ENCODE measurements at places on chromosomes 11 and 22.

DNA sequence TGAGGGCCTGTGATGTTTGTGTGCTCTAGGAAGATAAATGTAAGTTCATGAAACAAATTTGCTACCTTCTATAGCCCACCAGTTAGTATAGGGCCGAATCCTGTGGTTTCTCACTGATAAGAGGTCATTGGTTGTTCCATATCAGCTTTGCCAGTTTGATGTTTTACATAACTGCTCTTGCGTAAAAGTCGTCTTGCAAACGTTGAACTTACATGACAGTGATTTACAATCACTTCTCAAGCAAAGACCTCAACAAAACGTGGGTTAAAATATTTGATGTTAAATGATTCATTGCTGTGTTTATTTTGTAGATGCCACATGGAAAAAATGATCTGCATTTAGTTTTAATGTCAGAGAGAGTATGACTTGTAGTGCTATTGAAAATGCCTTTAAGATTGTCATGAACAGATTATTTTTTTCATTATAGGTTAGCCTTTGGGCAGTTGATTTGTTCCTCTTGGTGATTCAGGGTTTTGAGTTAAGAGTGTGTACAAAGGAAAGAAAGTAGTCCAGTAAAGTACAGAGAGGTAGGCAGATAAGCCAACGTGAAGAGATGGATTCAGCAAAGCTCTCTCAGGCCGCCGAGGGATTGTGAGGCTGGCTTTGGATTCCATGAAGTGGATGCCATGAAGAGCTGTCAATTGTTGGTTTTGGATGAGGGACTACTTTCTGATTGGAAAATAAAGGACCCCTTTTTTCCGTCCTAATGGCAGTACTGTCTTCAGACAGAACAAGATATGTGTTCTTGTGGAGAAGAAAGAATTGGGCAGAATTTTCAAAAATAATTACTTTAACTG, 2.6 kb downstream of the EWSR1 start:
- DNase-seq: no peak

DNA sequence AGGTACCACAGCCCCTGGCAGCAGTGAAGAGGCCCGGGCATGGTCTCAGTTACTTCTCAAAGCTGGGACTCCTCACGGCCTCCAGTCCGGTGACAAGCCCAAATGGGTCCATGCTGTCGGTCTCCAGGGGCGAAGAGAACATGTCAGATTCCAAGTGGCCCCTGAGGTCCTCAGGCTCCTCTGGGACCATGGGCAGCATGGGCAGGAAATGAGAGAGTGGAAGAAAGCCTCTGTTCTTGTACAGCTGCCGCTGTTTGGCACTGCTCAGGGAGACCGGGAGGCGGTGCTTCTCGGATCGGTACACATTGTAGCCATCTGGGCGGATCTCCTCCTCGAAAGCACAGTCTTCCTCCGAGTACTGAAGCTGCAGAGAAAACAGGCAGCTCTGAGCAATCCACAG, 4.6 kb downstream of the FGF19 start:
- DNase-seq: no peak

GRCh38 chr22:48433647-48434046, 1394.0 kb downstream of the BRD1 start:
- DNase-seq: no peak

GRCh38 chr22:39990686-39991085, 4.1 kb upstream of the FAM83F start:
- DNase-seq: no peak

DNA sequence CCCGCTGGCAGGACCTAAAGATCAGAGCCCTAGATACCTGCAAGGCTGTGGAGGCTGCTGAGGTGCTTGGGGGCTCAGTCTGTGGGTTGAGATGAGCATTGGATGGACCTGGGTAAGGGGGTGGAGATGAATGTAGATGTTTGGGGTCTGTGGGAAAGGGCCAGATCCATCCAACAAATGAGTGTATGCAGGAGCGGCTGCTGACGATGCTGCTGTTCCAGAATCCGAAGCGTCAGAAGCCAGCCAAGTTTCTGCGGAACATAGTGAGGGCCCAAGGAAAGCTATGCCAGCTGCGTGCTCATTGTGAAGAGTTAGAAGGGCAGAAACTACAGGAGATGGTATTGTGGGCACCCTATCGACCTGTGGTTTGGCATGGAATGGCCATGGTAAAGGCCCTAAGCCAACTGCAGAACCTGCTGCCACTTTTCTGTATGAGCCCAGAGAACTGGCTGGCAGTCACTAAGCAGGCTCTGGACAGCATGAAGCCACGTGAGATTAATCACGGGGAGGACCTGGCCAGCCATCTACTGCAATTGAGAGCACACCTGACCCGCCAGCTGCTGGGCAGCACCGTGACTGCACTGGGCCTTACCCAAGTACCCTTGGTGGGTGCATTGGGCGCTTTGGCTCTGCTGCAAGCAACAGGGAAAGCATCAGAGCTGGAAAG, 36.6 kb downstream of the RRP8 start:
- no peak for DNase-seq

DNA sequence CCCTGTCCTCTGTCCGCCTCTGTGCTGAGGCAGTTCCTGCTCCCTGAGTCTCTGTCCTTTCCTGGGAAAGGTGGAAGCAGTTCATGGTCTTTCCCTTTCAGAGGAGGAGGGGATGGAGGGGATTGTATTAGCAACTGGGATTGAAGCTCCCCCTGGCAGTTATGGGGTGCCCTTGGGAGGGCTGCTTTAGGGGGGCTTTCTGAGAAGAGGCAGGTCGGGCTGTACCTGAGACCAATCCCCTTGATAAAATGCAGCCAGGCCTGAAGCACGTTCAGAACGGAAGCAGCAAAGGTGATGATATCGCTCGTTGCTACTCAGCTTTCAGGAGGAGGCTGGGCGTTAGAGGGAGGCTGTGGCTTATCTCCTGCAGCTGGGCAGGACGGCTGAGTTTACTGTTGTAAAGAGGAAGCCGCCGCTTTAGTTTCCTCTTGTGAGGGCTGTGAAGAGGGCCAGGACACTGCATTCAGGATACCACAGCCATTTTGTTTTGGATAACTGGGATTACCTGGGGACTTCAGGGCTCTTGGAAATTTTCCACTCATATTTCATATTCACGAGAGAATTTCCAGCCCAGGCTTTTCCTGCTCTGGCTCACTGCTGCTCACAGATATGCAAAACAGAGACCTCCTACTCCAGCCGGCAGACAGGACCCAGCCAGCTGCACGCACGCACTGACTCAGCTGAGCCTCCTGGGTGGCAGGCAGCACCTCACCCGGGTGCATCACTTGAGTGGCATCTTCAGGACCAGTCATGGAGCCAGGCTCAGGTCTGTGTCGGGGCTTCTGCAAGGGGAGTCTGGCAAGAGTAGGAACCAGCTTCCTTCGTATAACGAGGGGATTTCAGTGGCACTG, 798 bp downstream of the AMPD3 start:
- DNase-seq: peak; percentile 69

DNA sequence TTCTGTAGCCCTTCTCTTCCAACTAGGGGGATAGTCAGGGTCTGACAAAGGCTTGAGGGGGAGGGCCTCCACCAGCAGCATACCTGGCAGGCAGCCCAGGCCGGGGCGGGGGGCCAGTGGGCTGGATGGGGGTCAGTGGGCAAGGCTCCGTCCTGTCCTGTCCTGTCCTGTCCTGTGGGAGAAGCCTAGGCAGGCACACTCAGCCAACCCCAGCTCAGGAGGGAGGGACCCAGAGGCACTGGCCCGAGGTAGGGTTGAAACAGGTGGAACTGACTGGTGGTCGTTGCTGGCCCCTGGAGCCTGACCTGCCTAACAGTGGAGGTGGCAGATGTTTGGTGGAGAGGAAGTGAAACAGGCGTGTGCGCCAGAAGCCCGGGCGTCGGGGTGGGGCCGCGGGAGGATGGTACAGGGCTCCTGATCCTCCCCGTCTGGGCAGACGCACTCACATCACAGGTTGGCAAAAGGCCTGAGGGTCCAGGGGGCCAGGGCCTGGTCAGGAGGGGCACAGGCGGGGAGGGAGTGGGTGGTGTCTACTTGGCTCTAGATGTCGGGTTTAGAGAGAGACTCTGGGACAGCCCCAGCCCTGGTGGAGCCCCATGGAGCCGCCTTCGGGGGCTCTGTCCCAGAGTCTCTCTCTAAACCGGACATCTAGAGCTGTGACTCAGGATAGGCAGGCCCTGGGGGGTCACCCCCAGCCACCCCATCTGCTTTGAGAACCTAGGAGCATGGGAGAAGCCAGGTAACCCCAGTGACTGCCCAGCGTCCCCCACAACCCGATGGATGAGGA, 32.5 kb upstream of the GRAMD4 start:
- peak; percentile 25 for DNase-seq

GRCh38 chr11:48142889-48143288, 73.7 kb upstream of the OR4B1 start:
- no peak for DNase-seq

DNA sequence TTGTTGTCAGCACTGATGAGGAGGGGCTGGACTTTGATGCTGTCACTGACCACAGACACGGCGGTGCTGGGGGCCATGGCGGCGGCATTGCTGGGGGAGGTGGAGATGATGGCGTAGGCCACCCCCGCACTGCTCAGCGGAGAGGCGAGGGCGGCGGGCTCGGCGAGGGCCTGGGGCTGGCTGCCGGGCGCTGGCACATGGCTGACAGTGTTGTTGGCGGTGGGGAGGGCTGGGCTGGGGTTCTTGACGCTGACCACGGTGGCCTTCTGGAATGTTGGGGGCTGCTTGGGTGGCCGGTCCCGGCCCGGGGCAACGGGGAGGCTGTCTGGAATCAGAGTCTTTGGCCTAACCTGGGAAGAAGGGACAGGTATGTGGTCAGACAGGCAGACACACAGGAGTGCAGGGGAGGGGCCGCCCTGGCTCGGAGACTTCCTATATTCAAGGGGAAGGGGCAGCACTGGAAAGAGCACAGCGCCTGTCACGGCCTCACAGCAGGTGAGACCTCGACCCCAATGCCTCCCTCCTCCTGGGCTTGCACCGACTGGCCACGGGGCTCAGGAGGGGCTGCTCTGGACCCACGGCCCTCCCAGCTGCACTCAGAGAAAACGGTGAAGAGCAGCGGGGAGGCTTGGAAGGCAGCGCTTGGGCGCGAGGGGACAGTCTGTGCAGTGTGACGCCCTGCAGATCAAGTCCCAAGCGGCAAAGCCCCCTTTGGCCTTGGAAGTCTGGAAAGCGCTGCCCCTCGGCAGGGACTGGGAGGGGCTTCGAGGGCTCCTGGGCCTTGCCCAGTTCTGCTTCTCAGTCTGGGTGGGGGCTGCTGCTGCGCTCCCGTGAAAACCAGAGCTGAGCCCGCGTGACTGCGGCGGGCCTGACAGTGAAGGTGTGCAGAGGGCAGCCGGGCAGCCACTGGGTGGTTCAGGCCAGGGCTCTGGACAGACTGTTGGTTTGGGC, 93.2 kb downstream of the PHF21B start:
- no peak for DNase-seq

DNA sequence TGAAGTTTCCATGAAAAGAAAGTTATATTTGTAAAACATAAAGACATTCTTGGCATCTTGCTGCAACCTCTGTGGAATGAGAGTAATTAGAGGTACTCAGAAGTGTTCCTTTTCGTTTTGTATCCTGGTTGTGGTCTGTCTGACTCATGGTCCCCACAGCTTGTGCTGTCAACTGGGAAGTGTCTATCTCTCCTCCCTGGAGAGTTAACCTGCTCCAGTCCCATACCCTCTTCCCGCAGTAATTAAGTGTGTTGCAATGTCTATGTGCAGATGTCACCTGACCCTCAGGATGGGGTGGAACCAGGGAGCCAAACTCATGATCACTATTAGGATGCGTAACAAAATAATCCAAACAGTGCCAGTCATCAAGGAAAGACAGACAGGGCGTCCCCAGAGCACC, 23.0 kb upstream of the ZDHHC13 start:
- DNase-seq: no peak

DNA sequence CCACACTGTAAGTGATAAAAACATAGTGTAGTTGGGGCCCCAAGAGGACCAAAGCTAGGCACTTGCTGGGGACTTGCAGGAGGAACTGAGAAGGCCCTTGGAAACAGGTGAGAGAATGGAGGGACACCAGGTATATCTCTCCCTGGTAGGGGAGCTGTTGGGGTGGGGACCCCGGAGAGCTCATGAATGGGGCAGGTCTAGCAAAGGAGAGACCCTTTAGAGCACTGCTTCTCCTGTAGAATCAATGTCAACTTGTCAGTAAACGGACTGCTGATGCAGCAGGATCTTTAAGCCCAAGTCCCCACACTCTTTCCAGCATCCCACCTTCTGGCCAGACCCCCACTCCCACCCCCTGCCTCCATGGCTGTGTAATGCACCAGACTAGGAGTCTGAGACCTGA, 109.6 kb upstream of the THY1 start:
- DNase-seq: no peak

GRCh38 chr11:76263657-76264056, 57.4 kb upstream of the WNT11 start:
- DNase-seq: no peak

- no peak for DNase-seq
Measured at GRCh38 chr11:126263489-126263888, 5.2 kb downstream of the SRPRA start.

DNA sequence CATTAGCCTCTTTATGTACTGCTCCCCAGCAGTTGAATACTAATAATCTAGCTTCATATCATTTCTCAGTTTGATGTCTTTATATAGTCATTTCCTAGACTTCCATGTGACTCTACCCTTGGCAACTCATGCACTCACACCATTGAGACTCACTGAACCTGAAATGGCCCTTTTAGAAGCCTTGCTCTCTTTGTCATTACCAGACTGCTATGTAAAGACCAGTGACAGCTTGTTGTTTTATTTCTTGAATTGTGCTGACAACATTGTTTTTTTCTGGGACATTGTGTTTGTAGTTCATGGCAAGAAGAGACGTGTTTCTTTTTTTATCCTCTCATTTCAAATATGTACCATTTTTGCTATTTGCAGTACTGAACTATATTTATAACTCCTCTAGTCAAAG, 256.5 kb downstream of the CNTN5 start:
- no peak for DNase-seq

DNA sequence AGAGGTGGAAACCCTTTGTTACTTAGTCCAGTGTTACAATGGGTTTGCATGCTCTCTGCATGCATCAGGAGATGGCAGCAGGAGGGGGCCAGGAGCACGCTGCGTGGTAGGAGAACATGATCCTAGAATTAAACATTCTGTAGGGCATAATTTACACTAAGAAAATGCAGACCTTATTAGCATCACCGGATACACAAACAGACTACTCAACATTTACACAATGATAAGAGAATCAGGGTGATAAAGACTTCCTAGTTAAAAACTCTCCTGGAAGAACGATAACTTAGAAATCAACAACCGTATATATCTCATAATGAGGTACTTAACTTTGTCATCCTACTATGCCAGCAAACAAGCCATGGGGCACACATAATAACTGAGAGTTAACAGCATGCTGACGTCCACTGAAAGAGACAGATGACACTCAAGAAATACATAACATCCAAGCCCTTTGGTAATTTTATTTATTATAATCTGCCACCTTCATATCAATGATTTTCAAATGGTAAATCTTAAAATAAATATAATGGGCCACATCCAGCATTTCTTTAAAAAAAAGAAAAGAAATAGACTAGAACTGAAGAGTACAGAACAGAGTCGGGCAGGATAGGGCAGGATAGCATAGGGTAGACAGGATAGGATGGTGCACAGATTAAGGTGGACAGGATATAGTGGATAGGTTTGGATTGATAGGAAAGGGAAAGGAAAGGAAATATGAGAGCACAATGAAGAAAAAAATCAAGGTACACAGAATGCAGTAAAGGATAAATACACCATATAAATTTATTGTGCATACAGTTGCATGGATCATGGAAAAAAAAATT, 27.5 kb downstream of the CADM1 start:
- no peak for DNase-seq

GRCh38 chr11:11659567-11660362, 38.0 kb upstream of the GALNT18 start:
- DNase-seq: no peak
